CD8-positive, alpha-beta T cell (primary cell): ENCODE measurements at places on chromosomes 6 and 20.

GRCh38 chr6:131070061-131070460 is 7.0 kb upstream of the EPB41L2 start:
- DNase-seq: no peak

GRCh38 chr6:29941916-29942274 is 437 bp upstream of the HLA-A start:
- no peak for DNase-seq

DNA sequence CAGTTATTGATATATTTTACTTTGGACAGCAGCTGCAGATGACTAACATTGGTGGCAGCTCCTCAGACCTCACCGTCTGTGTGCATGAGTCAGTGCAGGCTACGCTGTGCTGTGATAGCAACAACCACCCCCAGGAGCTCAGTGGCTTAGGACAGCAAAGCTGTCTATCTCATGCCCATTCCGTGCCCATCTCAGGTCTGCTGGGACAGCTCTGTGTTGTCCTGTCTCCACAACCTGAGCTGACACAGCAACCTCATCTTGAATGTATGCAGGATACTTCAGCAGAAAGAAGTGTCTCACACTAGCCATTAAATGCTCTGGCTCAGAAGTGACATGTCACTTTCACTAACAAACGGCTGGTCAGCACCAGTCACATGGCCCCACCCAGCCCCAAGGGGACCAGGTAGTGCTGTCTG is 47.7 kb downstream of the BANF2 start:
- DNase-seq: no peak

- DNase-seq: no peak
Observed at GRCh38 chr20:31811796-31812728, 7.1 kb upstream of the MYLK2 start.

GRCh38 chr20:49982072-49982345 is 771 bp upstream of the SNAI1 start:
- DNase-seq: peak; percentile 25

- no peak for DNase-seq
Observed at GRCh38 chr6:161233986-161234661, 39.7 kb downstream of the AGPAT4 start.
